ENCODE measurements at places on chromosomes 3 and 15.

- DNase-seq, result no peak
These were observed 28.0 kb upstream of the CAV3 start for GRCh38 chr3:8705575-8705974.

GRCh38 chr3:120049881-120050539 lies 44.2 kb downstream of the GSK3B start:
- DNase-seq, result no peak

GRCh38 chr3:182305881-182306665 lies 487.2 kb upstream of the ATP11B start:
- DNase-seq, result no peak

GRCh38 chr15:101014921-101015841 lies 96.0 kb downstream of the LRRK1 start:
- DNase-seq, result no peak

GRCh38 chr3:43620831-43621655 lies 768 bp downstream of the ANO10 start:
- DNase-seq, result no peak

DNA sequence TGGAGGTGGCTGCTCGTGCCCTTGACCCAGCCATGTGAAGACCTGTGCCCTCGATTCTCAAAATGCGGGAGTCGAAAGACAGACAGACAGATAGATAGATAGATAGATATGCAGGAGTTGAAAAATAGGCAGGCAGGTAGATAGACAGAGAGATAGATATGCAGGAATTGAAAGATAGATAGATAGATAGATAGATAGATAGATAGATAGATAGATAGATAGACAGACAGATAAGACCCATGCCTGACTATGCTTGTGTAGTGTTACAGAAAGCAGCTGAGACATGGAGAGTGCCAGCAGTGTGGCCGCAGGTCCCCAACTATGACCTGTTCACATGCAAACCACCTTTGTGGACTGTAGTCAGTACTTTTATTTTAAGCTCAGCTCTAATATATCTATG lies 17.2 kb downstream of the GPD1L start:
- no peak for DNase-seq

DNA sequence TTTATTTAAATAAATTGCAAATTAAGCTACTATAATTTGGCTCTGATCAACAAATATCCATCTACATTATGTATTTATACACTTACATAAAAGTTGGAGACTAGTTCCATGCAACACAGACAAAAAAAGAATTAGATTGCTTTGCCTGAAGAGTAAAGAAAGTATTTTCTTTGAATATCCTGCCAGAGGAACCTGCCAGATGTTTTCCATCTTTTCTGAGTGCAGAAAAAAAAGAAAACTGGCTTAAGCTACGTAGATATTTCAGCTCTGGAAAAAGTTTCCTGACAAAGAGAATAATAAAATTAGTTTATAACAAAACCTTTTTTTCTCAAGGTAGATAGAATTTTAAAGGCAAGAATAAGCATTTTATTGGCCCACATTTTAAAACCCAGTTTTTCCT lies 607.5 kb upstream of the NAALADL2 start:
- no peak for DNase-seq

GRCh38 chr3:154011036-154011435 lies 110.2 kb upstream of the ARHGEF26 start:
- no peak for DNase-seq

DNA sequence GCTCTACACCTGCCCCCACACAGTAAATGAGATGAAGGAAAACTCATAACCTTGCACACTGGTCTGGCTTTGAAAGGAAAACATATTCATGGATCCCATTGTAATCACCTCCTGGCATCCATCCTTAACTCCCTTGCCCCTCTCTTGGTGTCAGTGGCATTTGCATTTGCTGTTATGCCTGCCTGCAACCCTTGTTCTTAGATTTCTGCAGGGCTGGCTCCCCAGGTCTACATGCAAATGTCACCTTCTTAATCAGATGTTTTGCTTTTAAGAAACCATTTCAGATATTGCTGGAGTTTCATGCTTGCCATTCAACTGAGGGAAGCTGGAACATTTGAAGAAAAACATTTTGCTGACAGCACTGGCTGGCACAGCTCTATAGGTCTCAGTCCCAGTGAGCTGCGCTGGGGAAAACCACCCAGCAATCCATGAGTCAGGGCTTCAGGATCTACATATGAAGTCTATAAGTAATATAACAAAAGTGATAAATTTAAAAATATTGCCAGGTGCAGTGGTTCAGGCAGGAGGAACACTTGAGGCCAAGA lies 19.1 kb downstream of the LRRC2 start:
- DNase-seq, result no peak

DNA sequence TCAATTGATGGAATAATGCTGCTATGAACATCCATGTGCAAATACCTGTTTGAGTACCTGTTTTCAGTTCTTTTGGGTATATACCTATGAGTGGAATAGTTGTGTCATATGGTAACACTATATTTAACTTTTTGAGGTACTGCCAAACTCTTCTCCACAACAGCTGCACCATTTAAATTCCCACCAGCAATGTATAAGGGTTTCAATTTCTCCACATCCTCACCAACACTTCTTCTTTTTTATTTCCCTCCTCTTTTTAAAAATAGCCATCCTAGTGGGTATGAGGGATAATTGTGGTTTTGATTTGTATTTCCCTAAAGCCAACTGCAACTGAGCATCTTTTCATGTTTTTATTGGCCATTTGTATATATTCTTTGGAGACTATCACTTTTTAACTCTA lies 31.3 kb upstream of the ARHGEF3 start:
- DNase-seq, result no peak

DNA sequence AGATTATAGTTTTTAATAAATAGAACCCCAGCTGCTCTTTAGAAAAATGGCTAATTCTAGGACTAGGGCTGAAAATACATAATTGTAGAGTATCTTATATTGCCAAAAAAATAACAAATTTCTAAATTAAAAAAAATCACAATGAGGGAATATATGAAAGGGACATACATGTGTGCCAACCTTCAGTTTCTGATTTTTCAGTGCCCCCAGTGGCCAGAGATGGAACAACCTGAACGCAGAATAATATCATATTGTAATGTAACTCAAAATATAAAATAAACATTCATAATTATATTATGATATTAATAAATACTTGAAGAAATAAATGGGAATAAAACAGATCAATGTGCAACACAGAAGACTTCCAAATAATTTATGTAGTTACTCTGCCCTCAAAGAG lies 460.5 kb downstream of the ZNF385D start:
- DNase-seq, result no peak

DNA sequence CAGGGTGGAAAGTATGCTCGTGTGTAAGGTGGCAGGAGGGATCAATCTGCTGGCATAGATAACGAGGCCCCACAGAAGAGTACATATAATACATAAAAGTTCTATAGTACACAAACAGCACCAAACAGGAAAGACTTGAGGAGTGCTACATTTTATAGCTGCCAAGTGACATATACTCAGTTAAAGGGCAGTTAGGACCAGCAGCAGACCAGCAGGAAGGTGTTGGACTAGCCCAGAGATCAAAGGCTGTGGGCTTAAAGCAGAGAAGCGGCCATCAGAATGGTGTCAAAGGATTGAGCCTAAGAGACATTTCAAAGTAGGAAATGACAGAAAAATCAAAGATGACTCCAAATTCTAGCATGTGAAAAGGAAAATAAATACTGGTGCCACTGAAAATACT lies 34.5 kb downstream of the SFMBT1 start:
- no peak for DNase-seq

DNA sequence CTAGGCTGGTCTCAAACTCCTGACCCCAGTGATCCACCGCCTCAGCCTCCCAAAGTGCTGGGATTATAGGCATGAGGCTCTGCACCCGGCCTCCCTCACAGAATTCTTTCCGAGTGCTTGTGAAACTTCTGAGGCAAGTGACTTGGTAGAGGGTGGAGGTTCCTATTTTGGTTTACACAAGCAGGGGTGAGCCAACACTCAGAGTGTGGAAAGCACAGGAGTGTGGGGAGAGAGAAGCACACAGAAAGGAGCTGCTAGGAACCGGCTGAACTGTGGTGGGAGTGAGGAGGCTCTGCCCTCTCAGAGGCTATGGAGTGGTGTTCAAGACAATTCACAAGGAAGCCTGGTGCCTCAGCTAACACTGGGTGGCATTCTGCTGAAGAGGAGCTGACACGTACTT lies 7.7 kb downstream of the CAPN3 start:
- DNase-seq, result no peak

GRCh38 chr15:80154336-80154735 lies 1.5 kb downstream of the FAH start:
- no peak for DNase-seq

DNA sequence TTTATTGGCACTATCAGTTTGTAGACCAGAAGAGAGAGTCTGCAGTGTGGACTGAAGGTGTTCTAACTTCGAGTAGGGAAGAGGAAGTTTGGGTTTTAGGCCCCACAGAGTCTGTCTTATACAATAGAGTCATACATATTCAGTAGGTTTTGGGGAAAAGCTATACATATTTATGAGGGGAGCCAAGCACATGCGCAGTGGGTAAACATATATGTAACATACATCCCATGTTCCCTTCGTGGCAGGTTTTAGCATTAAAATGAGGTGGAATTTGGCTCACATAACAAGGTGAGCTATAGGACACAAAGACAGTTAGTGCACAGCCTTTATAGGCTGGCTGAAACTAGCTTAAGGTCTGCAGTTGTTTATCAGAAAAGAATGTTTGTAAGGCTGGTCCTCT lies 4.9 kb downstream of the GALK2 start:
- no peak for DNase-seq

GRCh38 chr15:85763157-85763556 lies 31.6 kb downstream of the KLHL25 start:
- no peak for DNase-seq

- DNase-seq, result no peak
These were observed at the start of gene ARNT2 for GRCh38 chr15:80404057-80404760. Gene ARNT2 (plus strand): TSS chr15:80404382. CDS start chr15:80404516, 134 bp downstream.

GRCh38 chr15:58738046-58738707 lies 11.3 kb downstream of the ADAM10 start:
- no peak for DNase-seq

DNA sequence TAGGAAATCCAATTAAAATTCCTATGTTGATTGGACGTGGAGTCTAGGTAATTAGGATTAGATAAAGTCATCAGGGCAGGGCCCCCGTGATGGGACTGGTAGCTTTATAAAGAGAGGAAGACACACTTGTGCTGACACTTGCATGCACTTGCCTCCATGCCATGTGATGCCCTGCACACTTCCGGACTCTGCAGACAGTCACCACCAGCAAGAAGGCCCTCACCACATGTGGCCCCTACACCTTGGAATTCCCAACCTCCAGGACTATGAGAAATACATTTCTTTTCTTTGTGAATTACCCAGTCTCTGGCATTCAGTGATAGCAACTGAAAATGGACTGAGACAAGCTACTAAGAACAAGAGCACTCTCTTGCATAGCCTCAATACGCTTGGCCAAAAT lies 90.6 kb downstream of the CRYGS start:
- no peak for DNase-seq

GRCh38 chr3:117603097-117603496 lies 893.5 kb downstream of the TUSC7 start:
- no peak for DNase-seq

DNA sequence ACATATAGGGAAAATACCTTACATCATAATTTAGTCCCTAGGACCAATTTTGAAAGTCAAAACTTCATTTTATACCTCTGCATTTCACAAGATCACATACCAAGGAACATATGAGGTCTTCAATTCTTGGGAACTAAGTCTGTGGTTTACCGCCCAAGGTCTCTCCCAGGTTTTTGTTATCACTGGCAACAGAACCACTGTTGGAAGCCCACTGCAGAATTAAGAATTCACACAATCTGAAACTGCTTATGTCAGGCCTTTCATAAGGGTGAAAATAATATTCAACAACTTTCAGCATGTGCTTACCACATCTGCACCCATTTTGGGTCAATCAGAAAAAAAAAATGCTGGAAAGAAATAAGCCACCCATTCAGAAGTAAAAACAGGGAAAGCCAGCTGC lies 107.2 kb upstream of the MME start:
- DNase-seq, result peak; percentile 93

GRCh38 chr3:140205598-140205997 lies 270.6 kb downstream of the CLSTN2 start:
- no peak for DNase-seq

- no peak for DNase-seq
These were observed 181.1 kb upstream of the SOX2 start for GRCh38 chr3:181530584-181530983.

DNA sequence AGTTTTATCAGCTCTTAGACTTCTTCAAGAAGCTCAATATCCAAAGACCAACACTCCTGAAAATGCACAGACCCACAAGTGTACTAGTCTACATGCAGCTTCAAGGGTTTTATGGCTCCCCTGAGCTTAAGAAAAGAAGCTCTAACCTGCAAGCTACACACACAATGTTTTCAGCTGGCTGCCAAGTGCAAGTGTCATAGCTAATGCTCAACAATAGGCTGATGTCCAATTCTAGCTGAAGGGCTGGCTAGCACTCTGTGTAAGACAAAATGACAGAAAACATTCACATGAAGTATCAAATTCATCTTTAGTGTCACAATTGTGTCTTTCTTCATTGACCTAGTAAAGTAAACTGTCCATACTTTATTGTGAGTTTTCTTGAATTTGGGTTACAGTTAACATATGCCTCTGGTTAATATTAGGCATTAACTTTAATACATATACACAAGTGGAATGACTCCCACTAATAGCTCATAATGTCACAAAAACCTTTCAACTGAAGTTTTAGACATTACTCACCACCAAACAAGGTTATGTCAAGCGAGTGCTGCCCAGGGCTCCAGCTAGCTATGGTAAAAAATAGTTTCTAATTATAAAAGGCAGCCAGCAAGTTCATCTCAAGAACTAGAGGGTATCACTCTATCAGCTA lies 15.1 kb downstream of the ABI3BP start:
- DNase-seq, result no peak

DNA sequence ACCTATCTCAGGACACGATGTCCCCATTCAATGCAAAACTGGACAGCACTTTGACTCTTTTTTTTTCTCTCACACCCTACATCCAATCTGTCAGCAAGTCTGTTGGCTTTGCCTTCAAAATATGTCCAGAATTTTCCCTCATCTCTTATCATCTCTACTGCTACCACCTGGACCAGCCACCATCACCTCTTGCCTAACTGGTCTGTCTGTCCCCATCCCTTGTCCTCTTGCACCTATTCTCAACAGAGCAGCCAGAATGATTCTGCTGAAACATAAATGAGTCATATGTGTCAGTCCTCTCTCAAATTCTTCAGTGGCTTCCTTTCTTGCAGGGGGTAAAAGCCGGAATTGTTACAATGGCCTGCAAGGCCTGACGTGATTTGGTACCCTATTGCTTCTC lies 105.8 kb downstream of the CYP19A1 start:
- DNase-seq, result no peak

DNA sequence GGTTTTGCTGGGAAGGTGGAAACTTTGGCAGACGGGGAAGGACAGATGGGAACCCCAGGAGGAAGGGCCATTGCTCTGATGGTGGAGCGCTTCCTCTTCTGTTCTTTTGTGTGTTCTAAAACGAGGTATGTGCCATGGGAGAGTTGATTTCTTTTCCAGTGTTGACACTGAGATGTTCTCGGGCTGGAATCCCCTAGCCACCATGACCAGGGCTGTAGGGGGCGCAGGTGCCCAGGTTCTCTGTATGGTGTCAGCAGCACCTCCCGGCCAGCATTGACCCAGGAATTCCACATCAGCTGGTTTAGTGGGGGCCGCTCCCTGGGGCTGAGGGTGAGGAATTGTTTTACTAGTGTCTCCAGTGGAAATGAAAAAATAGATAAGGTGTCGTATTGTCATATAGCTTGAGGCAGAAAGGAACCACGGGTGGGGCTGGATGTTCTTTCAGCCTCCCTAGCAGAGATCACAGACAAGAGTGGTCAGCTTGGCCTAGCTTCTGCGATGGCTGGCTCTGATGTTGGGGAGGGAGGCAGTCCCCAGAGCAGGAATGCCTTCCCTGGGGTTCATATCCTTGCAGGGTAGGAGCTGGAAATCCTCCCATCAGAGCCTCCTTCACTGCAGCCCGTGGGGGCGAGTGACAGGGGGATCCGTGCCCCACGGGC lies 34.2 kb upstream of the ACAD9 start:
- DNase-seq, result no peak
